ENCODE measurements at places on chromosomes 7 and 10. TPM values are rescaled to one million over a fixed set of nuclear protein-coding genes. Genes with fewer than 3 reads are reported as not detected.

TMEM26 gene
- not detected for total RNA-seq

- DNase-seq = no peak
These were observed 964.0 kb downstream of the GATA3 start for GRCh38 chr10:9018195-9019173.

- no peak for DNase-seq
These were observed 69.7 kb downstream of the CFAP46 start for GRCh38 chr10:132872658-132873057.

VWA2 gene
- total RNA-seq = 1.2 TPM

DNA sequence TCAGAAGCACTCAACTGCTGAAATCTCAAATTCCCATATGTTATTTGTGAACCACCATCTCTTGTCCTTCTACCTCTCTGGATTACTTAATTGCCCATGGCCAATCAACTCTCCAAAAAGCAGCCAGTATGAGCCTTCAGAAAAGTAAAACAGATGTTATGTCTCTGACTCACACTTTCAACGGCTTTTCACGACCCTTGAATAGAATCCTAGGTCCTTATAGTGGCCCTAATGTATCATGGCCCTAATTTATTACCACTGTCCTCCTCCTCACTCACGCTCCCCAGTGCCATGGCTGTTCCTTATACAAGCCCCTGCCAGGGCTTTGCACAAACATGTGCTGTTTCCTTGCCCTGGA is 20.0 kb downstream of the ZNF438 start:
- DNase-seq = no peak

- no peak for DNase-seq
These were observed 34.4 kb downstream of the ZMIZ1 start for GRCh38 chr10:79103129-79103528.

DNA sequence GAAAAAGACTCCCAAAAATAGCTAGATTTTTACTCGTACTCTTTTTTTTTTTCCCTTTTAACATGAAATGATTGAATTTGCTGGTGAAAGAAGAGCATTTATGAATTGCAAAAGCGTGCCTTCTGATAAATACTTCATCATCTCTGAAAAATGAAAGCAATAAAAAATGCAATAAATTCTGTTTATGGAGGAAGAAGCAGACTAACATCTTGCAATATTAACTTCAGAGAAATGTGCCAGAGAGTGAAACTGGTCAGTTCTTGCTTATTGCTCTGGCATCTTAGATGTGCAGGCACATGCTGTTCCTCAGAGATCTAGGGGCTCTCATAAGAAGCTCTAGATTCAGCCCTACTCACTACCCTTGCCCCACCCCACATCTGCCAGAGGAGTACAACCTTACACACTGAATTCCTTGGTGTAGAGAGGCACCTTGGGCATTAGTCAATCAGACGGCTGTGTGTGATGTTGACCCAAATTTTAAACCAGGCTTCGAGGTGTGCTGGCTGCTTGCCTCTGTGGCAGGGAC is 891.1 kb upstream of the GHITM start:
- no peak for DNase-seq

GRCh38 chr10:12972146-12972545 is 29.4 kb downstream of the CCDC3 start:
- DNase-seq = no peak

DNA sequence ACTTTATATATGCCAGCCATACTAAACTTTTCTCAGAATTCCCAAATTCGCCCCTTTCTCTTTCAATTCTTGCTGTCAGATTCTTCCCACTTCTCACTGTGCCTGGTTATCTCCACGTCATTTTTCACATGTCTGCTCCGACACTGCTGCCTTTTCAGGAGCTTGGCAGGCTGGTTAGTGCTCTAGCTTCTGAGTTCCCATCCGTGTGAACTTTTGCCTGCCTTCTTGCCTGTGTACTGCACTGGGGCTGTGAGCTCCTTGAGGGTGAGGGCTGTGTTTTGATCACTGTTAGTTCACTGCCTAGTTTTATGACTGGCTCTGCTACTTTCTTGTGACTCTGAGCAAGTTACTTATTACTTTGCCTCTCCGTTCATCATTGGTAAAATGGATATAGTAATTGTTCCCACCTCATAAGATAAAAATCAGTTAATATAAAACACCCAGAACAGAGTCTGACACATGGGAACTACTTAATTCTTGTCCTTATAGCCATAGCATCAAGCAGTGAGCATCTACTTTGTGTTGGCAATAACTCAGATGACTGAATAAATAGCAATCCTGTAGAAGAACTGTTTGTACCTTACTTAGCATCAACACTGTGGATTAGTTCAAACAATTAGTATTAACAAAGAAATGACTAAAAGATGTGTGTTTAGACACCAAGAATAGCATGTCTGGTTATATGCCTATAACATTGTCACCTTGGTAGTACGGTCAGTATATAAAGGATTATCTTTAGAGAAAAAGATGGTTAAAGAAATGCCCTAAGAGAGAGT is 5.5 kb downstream of the GSTO1 start:
- no peak for DNase-seq

- no peak for DNase-seq
These were observed 73.4 kb upstream of the C1GALT1 start for GRCh38 chr7:7108931-7109330.

- DNase-seq = no peak
These were observed 591.0 kb upstream of the PFKP start for GRCh38 chr10:2476218-2476811.

KCNH2 gene
- 0.66 TPM for total RNA-seq
